ENCODE measurements at places on chromosomes 6 and 20.
A peak's percentile ranks its signal among the peaks of the same experiment; 100 is the strongest.

- no peak for DNase-seq
Measured at GRCh38 chr6:34439442-34439841, 13.6 kb upstream of the RPS10 start.

GRCh38 chr6:161003336-161003735, 11.8 kb downstream of the MAP3K4 start:
- no peak for DNase-seq

DNA sequence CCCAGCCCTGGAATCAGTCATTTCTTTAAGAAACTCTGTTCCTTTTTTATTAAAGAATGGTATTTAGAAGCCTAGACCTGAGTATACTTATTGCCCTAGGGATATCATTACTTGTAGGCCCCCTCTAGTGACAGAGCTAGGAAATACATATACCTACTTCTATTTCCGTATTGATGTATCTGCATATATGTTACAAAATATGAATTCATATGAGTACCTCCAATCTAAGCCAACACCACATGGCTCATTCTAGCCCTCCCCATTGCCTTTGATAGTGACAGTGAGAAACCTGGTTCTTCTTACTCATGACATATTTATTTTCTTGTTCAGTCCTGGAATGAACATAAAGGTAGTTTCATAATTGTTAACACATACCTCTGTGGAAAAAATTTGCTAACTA, 137.2 kb downstream of the FARS2 start:
- DNase-seq, result peak; percentile 10

DNA sequence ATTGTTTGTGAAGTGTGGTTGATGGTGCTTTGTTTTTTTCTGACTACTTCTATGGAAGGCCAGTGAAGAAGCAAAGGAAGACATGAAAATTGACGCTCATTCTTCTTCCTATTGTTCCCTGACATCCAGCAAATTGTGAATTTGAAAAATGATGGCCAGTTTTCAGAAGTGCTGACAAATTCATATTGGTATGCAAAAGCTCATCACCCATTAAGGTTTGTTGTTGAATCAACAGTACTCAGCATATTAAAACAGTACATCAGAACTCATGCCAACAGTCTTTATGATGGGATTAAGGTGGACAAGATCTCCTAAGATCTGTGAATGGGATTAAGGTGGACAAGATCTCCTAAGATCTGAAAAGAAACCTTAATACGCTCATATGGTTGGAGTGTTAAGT, 1.0 kb upstream of the MTG2 start:
- no peak for DNase-seq

DNA sequence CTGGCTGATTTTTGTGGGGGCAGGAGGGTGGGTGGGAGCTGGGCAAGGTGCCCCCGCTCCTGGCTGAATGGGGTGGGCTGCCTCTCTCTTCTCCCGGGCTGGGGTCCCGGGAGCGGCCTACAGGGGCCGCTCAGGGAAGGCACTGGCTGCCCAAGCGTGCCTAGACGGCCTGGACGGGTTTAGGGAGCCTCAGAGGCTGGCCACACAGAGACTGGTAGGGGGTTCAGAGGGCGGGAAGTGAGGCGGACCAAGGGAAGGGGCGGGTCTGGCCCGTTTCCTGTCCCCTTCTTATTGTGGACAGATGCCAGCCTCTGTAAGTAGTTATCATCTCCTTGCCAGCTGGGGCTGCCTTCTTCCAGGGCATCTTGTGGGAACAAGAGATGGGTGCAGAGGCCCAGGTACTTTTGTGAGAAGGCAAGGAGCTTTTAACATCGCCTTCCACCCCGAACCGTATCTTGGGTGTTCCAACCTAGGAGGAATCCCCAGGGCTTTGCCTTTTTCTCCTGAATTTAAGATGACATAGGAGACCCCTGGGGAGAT, 437 bp downstream of the CD40 start:
- no peak for DNase-seq

DNA sequence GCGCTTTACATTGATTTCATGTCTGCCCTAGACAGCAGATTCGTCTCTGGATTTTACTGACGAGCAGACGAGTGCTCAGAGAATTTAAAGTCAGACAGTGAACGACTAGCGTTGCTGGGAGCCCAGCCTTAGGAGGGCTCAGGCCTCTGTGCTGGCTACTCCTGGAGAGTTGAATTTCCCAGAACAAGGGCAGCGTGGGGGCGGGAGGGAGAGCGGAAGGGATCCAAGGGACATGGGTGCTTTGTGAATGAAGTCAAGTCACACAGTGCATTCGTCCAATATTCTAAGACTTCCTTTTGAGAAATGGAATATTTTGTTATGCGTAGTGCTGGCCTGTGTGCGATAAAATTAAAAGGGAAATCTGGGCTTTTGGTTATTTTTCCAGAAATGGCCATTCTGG, 126.5 kb downstream of the MYLK4 start:
- DNase-seq, result no peak

GRCh38 chr6:126574301-126574700, 234.4 kb downstream of the CENPW start:
- DNase-seq, result no peak

DNA sequence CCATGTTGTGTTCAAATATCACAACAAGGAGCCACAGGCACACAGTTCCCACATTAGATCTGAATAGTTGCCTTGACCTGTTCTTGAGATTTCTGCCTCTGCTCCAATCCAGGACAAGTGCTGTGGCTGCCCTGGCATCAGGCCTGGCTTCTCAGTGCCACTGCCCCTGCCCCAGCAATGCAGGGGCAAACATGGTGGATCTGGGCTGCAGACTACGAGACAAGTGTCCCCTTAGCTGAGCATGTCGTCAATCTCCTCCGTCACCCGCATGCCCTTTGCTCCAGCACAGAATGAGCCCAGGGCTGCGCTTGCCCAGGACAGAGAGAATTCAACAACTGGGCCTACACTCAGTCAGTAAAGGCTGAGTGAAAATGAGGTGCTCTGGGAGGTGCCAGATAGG, 201.6 kb downstream of the SYNDIG1 start:
- no peak for DNase-seq

GRCh38 chr6:72955666-72956065, 269.6 kb downstream of the KHDC1L start:
- no peak for DNase-seq

DNA sequence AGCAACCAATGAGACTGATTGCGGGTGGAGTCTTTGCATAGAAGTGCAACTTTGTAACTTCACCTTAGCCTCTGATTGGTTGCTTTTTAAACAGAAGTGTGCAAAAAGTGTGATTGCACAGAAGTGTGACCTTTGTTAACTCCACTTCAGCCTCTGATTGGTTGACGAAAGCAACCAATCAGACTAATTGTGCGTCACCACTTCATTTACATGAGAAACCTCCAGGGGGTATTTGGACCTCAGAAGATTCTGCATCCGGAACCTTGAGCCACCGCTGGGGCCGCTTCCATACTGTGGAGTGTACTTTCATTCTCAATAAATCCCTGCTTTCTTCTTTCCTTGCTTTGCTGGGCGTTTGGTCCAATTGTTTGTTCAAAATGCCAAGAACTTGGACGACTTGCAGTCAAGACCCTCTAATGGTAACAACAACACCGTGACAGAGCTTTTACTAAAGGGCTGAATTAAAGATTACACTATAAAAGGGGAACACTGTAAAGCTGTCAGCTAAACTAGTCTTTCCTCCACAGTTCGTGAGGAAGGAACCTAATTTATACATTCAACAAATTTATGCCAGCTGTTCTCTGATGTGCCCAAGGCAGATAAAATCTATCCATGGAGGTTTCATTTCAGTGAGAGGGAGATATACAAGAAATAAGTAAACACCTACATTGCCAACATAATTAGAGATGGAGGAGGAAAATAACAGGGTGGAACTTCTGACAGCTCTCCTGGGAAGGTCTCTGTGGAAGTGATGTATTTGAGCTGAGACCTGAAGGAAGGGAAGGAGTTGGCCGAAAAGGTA, 1.4 kb upstream of the HECA start:
- no peak for DNase-seq

GRCh38 chr20:834151-834746, 734 bp downstream of the FAM110A start:
- no peak for DNase-seq

DNA sequence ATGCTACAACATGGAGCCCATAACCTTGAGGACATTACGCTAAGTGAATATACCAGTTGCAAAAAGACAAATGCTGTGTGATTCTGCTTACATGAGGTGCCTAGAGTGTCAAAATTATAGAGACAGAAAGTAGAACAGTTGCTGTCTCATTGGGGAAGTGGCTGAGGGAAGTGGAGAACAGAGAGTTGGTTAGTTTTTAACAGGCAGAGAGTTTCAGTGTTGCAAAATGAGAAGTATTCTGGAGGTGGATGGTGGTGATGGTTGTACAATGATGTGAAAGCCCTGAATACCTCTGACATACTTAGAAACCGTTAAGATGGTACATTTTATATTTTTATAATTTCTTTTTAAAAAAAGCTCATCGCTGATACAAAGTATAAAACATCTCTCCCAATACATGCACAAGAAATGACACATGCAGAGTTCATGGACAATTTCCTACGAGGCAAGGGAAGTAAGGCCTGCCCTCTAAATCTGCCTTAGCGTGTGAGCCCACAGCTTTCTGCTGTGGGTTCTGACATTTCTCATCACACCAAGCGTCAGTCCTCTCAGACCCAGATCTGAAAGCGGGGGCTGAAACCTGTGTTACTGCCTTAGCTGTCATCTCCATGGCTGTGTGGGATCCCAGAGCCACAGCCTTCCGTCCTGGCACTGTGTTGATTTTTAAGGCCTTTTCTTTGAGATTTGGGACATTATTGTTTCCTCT, 126.0 kb downstream of the RNASET2 start:
- no peak for DNase-seq

- DNase-seq, result no peak
Measured at GRCh38 chr6:118659513-118660217, 8.3 kb upstream of the CEP85L start.

- no peak for DNase-seq
Measured at GRCh38 chr6:67411036-67411435, 1224.0 kb upstream of the ADGRB3 start.

- DNase-seq, result no peak
Measured at GRCh38 chr6:89145091-89145955, 532 bp upstream of the PM20D2 start.

DNA sequence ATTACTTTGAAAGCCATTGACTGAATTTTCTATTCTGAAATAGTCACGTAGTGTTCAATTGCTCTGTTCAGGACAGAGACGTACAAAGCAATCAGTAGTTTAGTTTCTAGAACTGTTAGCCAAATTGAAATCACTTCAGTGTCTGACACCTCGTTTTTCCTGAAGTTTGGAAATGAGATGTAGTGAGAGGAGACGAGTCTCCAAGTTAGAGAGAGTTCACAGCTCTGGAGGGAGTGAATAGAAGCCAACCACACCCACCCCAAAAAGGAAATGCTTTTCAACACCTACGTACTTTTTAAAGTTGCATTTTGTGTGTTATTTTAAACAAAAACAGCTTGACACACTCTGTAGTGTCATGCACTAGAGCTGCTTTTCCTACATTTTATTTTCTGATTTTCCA, 296.0 kb downstream of the ADGRG6 start:
- no peak for DNase-seq

DNA sequence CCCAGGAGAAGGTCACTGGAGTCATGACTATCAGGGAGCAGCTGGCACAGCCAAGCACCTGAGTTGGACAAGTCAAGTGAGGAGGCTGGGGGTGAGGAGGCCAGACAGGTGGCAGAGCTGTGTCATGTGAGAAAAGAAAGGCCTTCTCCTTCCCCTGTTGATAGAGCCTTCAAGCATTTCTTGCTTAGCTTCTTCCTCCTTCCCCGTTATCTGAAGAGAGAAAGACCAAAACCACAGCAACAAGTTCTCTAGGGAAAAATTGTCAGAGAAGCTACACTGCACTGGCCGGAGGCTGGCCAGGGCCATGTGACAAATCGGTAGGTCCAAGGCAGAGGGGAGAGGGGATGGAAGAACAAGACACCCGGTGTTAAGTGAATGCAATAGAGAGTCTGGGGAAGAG, 202.1 kb upstream of the PRDM1 start:
- no peak for DNase-seq

- no peak for DNase-seq
Measured at GRCh38 chr6:135319819-135320218, 138.7 kb downstream of the MYB start.

DNA sequence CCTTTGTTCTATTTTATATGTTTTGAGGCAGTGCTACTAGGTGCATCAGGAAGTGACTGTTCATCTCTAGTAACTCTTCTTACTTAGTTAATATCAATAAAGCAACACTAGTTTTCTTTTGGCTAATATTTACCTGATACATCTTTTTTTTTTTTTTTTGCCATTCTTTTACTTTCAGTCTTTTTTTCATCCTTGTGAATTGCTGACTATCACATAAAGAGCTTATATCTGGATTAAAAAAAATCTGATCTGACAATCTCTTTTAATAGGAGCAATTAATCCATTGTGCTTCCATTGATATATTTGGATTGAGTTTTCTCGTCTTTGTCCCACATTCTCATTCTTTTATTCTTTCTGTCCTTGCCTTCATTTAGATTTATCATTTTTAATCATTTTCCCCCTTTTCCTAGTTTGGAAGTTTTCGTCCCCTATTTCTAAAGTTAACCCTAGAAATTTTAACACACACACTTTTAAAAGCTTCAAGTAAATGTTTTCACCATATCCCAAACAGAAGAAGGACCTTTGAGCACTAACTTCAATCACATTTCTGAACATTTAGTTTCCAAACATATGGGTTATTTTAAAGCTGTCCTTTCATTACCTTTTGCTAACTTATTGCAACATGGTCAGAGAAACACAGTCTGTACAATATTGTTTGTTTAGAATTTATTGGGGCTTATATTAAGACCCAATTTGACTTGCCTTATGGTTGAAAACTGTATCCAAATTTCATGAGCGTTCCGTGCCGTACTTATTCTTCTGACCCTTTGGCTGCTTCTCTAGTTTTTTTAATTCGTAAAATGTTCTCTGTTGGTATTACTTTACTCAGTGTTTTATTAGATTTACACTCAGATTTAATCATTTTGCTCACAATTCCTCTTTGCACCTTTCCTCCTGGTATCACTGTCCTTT, 63.0 kb downstream of the SYCP2L start:
- no peak for DNase-seq

GRCh38 chr6:11738234-11738633, 40.4 kb downstream of the ADTRP start:
- no peak for DNase-seq

DNA sequence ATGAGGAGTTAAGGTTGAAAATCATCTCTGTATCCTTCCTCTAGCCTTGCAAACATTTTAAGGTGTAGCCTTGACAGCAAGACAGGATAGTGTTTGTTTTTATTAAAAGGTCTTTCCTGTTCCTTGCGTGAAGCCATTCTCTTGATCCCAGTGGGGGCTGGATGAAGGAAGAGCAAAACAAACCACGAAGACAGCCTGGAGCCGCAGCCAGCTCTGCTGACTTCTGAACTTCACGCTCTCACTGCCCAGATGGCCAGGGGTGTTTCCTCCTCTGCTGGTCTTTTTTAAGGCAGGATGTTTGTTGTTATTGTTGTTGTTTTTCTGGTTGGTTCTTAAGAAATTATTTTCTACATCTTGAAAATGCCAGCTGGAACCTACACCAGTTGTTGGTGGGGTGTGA, 156.4 kb downstream of the MTHFD1L start:
- no peak for DNase-seq

- DNase-seq, result no peak
Measured at GRCh38 chr6:77482981-77483380, 19.7 kb upstream of the HTR1B start.
